NCI-H187 treated with DMSO at 0.1 percent for 48 hours (cell line): ENCODE measurements at places on chromosomes 2 and 18.

DNA sequence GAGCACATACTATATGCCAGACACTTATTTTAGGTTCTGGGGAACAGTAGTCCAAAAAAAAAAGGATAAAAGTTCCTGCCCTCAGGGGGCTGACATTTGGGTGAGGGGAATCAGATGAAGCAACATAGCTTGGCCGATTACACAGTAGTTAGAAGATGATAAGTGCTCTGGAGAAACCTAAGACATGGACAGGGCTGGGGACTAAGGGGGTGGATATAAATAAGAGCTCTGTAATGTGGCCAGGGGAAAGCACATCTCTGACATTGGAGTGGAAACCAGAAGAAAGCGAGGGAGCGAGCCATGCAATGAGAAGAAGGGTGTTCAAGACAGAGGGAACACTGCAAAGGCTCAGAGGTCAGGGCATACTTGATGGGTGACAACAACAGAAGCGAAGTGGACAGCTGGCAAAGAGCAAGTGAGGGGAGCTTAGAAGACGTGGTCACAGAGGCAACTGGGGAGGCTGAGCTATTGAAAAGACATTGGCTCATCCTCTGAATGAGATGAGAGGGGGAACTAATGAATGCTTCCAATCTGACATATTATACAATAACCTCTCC, 11.4 kb downstream of the TMEM182 start:
- no peak for DNase-seq

DNA sequence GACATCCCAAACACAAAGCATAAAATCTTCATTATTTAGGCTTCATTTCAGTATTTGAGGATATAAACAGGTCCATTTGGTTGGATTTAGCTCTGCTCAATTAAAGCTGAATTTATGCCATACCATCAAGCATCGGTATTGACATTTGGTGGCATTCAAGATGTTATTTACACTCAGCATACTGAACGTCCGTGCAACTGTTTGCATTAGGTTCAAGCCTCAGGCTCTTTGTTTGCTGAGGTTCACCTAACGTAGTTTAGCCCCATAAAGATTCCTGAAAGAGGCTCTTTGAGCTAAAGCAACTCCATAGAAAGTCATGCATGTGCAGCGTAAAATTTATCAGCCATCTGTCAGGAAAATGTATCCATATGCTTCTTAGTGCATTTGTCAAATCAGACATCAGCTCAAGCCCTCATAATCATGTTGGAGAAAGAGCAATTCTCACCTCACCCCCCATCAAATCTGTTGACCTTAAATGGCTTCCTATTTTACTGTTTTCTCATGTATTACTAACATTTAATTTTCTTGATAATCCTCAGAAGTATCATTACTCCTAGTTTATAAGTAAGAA, 366.9 kb downstream of the EPHA4 start:
- peak; percentile 49 for DNase-seq

- DNase-seq = no peak
These were observed 76.2 kb upstream of the CHRNA1 start for GRCh38 chr2:174840436-174840835.

DNA sequence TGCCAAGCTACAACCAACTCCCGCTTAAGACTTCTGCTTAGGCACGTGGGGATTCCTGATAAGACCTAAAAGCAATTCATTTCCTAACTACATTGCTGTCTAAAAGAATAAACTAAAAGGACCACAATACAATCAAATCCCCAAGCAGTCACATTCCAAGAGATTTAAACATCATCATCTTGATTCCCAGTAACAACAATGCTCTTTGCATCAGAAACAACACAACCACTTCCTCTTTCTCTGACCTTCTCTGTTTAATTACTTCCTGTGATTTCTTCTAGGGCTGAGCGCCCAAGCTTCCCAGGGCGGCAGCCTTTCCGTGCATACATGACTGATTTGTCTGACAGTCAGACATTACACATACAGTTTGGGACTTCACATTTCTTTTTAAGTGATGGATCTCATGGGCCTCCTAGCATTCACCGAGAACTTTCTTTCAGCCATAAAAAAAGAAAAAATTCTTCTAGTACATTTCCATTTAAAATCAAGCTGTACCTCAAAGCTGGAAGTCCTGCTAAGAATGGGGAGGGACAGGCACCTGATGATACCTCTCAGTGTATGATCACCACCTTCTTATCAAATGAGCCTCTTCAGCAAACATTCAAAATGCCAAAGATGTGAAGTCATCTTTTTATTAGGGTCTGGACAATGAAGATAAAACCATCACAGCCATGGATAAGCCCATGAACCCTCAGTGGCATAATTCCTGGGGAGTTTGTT, 11.5 kb downstream of the SPRED2 start:
- no peak for DNase-seq

- no peak for DNase-seq
These were observed 250.6 kb downstream of the EIPR1 start for GRCh38 chr2:3126911-3127621.

- no peak for DNase-seq
These were observed 64.3 kb upstream of the SNTG2 start for GRCh38 chr2:886072-887022.

DNA sequence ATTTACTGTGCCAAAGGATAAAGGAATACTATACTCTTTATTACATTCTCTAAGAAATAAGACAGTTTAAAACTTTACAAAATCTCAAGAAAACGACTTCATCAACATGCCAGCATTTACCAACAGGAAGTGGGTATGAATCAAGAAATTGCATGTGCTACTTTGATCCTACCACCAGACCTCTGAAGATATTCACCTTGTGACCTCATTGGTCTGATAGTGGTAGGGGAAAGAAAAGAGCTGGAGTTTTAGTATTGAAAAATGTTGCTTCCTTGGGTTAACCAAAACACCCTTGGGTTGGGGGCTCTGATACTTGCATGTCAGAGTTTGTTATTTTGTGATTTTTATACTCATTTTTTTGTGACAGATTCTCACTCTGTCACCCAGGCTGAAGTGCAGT, 84.1 kb upstream of the LPIN2 start:
- DNase-seq = no peak

GRCh38 chr2:95039363-95039762, 13.9 kb downstream of the MAL start:
- no peak for DNase-seq

DNA sequence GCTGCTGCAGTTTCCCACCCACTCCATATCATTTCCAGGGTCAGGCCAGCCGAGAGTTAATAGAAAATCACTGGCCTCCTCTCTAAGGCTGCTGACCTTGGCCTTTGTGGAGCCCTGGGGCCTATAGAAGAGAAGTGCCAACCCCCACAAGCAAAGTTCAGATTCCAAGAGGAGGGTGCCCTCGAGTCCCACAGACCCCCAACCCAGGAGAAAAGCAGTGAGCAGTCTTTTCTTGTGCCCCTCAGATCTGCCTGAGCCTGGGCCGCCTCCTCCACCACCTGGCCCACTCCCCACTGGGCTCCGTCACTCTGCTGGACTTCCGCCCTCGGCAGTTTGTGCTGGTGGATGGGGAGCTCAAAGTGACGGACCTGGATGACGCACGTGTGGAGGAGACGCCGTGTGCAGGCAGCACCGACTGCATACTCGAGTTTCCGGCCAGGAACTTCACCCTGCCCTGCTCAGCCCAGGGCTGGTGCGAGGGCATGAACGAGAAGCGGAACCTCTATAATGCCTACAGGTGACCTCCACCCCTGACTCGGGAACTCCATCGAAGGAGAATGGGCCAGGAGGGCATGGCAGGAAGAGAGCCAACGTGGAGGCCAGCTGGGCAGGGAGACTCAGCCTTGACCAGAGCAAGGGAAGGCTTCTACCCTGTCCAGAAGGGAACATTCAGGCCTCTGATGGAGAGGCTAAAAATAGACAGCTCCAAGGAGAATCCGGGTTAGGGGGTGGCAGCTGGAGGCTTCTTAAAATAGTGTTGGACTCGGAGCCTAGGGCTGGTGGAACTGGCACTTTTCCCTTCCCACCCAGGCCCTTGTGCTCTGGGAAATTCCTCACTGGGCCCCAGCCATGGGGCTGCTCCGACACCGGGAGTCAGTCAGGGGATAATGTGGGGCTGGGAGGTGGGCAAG, 6.2 kb downstream of the PKDCC start:
- no peak for DNase-seq

DNA sequence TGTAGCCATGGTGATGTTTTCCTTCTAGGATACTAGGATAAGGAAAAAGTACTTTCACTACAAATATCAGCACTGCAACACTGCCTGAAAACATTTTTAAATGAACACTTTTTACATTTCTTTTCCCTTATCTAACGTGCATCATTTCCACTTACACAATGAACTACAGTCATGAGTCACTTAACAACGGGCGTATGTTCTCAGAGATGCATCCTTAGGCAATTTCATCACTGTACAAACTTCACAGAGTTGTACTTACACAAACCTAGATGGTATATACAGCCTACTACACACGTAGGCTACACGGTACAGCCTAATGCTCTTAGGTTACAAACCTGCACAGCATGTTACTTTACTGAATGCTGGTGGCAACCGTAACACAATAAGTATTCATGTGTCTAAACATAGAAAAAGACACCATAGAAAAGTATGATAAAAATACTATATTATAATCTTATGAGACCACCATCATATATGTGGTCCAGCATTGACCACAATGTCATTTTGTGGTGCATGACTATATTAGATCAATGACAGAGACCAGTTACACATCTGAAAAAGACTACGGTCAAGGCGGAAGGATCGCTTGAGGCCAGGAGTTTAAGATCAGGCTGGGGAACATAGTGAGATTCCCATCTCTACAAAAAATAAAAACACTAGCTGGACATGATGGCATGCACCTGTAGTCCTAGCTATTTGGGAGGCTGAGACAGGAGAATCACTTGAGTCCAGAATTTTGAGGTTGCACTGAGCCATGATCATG, 39.8 kb downstream of the WDR33 start:
- no peak for DNase-seq

DNA sequence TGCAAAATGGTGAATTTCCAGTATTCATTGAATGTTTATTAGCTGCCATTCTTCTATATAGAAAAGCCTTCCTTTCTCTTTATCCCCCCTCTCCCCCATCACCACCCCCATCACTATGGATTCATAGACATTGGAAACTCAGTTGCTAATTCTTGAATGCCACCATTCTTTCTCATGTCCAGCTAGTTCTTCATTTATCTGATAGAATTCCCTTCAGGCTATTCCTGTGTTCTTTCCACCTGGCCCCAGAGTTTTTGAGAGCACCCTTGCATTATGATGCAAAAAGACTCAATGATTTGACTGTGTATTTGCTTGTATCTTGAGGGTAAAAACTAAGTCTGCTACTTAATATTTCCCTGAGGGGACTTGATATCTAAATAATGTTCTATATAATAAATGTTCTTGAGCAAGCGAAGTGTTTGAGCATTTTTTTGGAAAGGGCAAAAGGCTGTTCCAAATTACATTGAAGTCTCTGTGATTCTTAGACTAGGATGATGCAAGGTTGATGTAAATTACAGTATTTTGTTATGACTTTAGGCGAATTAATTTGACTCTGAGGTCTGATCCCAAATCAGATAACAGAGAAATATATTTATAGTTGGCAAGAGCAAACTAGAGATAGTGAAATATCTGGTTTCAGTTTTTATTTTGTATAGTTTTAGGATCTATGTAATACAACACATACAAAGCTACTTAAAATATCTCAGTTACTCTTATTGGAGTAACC, 18.8 kb upstream of the SOS1 start:
- no peak for DNase-seq

DNA sequence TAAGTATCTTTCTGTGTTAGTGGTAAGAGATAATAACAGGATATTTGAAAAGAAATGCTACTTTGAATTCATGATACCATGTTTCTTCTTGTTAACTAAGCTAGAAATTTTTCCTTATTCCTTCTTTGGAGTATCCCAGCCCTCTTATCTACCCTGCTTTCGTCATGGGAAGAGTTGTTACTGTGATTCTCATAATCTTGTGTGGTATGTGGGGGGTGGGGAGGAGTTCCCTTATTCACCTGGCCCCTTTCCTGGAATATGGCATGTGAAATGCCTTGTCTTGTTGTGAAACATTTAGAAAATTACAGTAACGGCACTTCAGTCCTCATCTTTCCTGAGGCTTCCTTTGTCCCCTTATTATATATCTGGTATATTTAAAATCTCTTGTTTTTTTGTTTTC, 129.9 kb downstream of the NCOA1 start:
- no peak for DNase-seq

GRCh38 chr2:191885650-191886049, 38.8 kb upstream of the CAVIN2 start:
- DNase-seq = no peak

GRCh38 chr2:62307469-62308389, 111.8 kb downstream of the B3GNT2 start:
- DNase-seq = no peak
